ENCODE measurements at places on chromosomes 13 and 19. TPM values are rescaled to one million over a fixed set of nuclear protein-coding genes. Genes with fewer than 3 reads are reported as not detected.

ZNF610 gene
- 3.2 TPM for total RNA-seq

KLK2 gene
- not detected for total RNA-seq

GRCh38 chr13:24228852-24229458 is 68.4 kb downstream of the SPATA13 start:
- H3K27ac ChIP-seq = no peak overlapping the region
- no peaks in the 10 kb centered on the region for H3K36me3 ChIP-seq
- H3K4me1 ChIP-seq = no peaks in the 10 kb centered on the region
- H3K4me3 ChIP-seq = no peak overlapping the region
- no peak for DNase-seq

DNA sequence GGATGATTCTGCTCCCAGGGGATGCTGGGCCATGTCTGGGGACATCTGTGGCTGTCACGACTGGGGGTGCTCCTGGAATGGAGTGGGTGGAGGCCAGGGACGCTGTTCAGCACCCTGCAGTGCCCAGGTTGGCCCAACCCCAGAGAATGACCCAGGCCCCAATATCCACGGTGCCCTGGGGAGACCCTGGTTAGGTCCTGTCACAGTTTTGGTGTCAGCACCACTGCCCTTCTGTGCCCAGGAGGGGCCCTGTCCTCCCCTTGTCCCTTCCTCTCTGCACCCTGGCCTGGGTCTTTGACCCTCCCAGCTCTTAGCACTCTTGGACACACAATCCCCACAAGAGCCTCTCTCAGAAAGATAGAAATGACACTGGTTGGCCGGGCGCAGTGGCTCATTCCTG is 85.3 kb downstream of the GADD45B start:
- peak; percentile 38 for DNase-seq
- H3K27me3 ChIP-seq = no peaks in the 10 kb centered on the region
- H3K4me1 ChIP-seq = no peaks in the 10 kb centered on the region
- no peaks in the 10 kb centered on the region for H3K36me3 ChIP-seq
- H3K27ac ChIP-seq = no peak overlapping the region

ATP13A1 gene
- 41.7 TPM for total RNA-seq

Data from aorta (tissue), 5 donors.